ENCODE measurements at places on chromosomes 16 and 17.

DNA sequence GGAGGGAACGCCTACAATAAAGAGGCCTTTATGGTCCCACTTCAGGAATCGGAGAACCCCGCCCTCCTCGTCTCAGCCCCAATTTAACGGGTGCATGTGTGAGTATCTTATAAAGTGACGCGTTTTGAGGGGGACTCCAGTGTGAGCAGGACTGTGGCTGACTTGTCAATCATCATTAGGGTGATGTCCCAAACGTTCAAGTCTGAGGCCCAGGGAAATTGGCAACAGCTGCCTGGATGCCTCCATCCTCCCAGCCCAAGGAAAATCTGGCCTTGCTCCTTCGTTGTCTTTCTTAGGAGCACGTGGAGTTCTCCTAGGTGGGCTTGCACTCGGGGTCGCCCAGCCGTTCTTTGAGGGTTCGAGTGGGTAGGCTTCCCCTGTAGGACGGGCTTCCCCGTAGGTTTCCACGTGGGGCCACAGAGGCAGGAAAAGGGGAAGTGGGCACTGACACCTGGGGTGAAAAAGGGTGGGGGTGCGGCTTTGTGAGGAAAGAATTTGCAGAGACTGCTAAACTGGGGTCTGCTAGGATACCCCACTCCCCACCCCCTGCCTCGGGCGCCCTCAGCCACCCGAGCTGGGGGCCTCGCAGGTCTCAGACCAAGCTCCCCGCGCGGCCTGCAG, 561 bp upstream of the HERPUD1 start:
- no peak for DNase-seq

DNA sequence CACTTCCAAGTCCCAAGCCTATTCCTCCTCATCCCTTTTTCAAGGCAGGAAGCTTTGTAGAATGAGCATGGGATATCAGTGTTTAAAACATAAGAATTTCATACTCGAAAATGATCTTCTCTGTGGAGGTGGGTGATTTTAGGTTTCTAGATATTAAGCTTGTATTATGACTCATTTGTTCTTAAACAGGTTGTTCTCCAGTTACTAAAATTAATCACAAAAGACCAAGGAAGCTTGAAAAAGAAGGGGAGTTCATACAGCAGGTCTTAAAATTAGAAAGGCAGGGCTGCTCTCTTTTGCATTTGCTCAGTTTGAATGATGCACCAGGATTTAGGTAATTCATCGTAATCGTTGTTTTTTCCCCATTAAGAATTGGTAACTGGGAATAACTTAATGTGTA, 208.7 kb downstream of the PRKCA start:
- DNase-seq: no peak

DNA sequence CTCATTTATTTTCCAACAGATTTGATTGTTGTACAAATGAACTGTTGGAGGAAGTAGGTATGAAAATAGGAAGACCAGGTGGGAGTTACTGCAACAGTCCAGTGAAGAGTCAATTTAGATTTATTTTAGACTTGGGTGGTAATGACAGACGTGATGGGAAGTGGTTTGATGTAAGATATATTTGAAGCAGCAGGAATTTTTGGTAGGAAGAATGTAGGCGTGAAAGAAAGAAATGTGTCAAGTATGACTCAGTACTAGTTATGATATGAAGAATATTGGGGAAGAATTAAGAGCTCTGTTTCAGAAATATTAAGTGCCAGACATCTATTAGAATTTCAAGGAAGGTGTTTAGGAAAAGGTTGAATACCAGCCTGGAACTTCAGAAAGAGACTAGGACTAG, 247.9 kb upstream of the AXIN2 start:
- DNase-seq: no peak

- no peak for DNase-seq
These were observed 385 bp upstream of the ZFP1 start for GRCh38 chr16:75147968-75148310.

DNA sequence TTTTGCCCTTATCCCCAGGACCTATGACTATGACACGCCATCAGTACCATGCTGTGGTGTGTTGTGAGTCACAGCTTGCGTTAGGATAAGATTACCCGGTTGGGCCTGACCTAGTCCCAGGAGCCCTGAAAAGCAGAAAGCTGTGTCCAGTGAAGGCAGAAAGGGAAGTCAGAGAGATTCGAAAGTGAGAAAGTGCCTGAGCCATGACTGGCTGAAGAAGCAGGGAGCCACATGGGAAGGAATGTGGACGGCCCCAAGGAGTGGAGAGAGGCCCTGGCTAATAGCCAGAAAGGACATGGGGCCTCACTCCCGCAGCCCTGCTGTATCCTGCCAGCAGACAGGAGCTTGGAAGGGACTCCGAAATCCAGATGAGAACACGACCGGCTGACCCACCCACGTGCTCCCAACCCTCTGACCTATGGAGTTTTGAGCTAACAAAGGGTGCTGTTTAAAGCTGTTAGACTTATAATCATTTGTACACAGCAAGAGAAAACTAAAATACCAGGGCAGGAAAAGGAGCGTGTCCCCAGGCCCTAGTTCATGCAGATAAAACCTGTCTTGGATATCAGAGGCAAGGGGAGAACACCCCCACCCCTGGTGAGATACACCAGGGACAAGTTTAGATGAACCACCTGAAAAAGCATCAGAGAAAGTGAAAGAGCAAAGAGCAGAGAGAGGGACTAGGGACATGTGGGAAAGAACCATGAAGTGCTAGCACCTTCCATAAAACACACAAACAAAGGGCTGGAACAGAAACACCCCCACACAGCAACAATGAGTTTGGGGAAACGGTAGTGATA, 115.3 kb downstream of the SLC39A11 start:
- DNase-seq: peak; percentile 94
